Left colon (tissue), 2 donors: ENCODE measurements at places on chromosomes 1 and 21.
A peak's percentile ranks its signal among the peaks of the same experiment; 100 is the strongest.

GRCh38 chr1:172040466-172040865 lies 199.2 kb downstream of the DNM3 start:
- no peak for DNase-seq

- DNase-seq = no peak
Observed at GRCh38 chr1:47696737-47697441, 259.0 kb downstream of the FOXD2 start.

GRCh38 chr1:70509996-70510876 lies 99.2 kb downstream of the CTH start:
- no peak for DNase-seq

DNA sequence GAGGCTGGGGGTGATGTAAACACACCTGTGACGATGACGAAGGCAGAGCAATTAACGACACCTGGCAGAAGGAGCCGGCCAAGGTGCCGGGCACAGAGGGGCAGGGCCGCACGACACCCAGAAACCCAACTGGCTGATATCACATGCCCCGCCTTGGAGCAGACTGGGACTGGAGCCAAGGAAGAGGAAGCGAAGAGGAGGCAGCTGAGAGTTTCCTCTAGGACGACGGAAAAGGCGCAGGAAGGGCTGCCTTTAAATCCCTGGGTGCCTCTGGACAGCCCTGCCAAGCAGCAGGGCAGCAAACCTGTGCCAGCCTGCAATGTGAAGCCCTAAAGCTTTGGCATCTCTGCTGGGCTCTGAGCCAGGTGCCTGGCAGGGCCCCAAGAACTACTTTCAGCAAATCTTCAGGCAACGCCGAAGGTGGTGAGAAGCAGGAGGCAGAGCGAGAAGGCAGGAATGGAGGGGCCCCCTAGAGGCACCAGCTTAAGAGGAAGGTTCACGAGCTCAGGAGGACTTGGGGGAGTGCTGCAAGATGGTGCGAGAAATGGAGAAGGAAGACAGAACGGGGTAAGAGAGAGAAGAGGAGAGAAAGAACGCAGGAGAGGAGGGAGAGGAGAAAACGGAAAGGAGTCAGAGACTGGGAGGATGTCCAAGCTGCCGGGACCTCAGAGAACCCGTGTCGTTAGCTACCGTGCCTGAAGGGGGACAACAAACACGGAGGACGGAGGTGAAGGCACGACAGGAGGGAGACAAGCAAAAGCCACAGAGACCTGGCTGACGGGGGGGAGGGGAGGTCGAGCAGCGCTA lies 25.3 kb upstream of the PEF1 start:
- DNase-seq = peak; percentile 91

GRCh38 chr1:221878134-221878533 lies 136.2 kb upstream of the DUSP10 start:
- DNase-seq = no peak

DNA sequence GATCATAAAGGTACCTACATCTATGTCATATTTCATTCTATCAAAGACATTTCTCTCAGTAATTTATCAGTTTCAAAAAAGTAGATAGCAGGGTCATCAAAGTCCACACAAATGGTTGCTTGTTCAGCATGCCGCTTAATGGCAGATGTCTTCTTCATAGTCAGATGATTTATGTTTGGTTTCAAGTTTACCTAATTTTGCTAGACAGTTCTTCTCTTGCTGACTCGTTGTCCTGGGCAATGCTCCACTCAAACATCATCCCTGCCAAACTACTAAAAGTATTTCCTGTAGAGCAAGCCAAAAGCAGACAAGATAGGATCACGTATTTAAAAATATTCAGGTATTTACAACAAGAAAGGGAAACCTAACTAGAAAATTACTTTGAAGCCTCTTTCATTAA lies 13.6 kb downstream of the NUP210L start:
- DNase-seq = no peak

DNA sequence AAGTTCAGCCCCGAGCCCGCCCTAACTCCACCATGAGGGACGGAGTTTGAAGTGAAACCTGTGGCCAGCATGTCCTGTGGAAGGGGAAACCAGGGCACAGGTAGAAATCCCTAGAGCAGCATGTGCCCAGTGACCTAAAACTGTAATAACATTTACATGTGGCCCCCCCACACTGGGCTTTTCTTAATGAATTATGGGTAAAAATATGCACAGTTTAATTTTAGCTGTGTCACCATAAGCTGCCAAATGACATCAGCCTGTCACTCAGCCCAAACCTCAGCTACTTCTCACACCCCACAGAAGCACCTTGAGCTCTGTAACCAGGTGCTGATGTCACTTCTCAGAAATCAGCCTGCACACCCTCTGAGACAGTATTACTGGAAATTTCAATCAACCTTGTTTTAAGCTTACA lies 50.0 kb upstream of the SLC19A1 start:
- DNase-seq = no peak

- DNase-seq = no peak
Observed at GRCh38 chr1:115190540-115191170, 101.4 kb upstream of the TSPAN2 start.

GRCh38 chr21:34945288-34945687 lies 103.8 kb downstream of the RUNX1 start:
- no peak for DNase-seq
